ENCODE measurements at places on chromosomes 16 and 17.

GRCh38 chr16:12460064-12460392 lies 343.7 kb downstream of the CPPED1 start:
- no peak for DNase-seq

GRCh38 chr17:10018461-10018891 lies 113.4 kb upstream of the RCVRN start:
- DNase-seq: no peak

GRCh38 chr17:1058423-1059130 lies 61.6 kb downstream of the TIMM22 start:
- DNase-seq: peak; percentile 51

DNA sequence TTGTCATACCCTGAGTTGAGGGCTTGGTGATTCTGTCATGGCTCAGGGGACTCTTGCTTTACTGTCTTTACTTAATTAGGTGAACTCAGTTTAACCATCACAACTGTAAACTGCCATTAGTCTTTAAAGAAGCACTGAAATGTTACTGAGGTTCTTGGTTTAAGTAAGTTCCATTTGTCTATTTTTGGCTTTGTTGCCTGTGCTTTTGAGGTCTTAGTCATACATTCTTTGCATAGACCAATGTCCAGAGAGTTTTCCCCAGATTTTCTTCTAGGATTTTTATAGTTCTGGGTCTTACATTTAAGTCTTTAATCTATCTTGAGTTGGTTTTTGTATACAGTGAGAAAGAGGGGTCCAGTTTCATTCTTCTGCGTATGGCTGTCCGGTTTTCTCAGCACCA lies 137.5 kb downstream of the SOCS1 start:
- DNase-seq: no peak

- no peak for DNase-seq
Observed at GRCh38 chr17:41507315-41507880, 2.0 kb upstream of the KRT13 start.

GRCh38 chr16:85507342-85507741 lies 105.8 kb upstream of the GSE1 start:
- DNase-seq: no peak

DNA sequence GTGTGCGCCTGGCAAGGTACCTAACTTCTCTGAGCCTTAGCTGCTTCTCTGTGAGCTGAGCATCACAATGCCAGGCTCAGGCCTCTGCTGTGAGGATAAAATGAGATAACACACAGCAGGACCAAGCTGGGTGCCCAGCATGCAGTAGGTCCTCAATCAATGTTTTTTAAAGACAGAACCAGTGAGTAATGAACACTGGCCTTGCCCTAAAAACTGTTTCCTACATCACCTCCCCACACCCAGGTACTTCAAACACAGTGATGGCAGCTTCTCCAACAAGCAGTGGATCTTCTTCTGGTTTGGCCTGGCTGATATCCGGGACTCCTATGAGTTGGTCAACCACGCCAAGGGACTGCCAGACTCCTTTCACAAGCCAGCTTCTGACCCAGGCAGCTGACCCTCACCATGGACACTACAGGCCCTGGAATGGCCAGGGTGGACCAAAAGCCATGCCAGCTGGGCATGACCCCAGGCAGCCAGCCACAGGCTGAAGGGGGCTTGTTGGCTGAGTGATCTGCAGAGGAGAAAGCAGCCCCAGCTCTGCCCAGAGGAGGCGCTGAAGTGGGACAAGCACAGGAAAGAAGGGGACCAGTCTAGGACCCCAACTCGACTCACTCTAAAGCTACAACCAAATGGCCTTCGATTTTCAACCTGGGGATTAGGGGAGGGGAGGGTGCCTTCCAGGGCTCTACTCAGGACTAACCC lies 3.9 kb downstream of the NAGS start:
- no peak for DNase-seq

DNA sequence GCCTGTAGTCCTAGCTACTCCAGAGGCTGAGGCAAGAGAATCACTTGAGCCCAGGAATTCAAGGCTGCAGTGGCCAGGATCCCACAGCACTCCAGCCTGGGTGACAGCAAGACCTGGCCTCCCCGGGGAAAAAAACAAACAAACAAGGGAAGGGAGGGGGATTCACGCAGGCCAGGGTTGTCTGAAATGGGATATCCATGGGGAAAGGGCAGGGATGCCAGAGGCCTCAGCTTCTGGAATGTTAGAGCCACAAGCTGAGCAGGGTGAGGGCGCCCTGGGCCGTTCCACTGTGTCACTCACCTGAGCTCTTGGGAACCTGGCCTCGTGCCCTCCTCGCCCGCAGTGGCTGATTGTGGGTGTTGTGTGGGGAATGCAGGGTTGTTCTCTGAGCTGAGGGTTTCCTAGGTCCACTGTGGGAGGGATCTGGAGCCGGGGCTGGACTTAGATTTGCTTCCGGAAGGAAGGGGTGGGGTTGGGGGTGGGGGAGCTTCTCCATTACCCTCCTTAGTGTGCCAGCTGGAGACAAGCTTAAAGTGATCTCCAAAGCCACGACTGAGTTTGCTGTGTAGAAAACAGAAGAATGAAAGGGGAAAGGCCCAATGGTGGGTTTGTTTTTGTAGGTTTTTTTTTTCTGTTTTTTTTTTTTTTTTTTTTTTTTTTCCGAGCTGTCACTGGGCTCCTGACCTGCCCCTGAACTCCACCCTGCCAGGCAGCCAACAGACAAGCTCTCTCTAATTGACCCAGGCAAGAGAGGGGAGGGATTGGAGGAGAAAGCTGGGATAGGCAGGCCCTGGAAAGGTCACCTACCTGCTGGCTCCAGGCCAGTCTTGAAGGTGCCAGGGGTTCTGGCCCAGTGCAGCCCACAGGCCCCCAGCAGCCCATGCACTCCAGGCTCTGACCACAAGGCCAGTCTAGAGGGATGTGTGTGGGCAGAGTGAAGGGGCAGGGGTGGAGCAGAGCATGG lies at the start of gene SULT1A1:
SULT1A1 (minus strand) TSS at position 414 of the 964 bp plus-strand sequence. CDS start 1,189 bp downstream, outside the sequence.
- peak; percentile 3 for DNase-seq

DNA sequence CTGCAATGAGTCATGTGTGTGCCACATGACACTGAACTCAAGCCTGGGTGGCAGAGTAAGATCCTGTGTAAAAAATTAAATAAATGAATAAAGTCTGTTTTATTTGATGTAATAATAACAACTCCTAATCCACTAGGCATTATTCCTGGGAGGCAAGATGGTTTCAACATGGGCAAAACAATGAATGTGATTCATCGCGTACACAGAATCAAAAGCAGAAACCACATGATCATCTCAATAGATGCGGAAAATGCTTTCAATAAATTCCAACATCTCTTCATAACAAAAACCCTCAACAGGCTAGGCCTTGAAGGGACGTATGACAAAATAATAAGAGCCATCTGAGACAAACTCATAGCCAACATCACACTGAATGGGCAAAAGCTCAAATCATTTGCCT lies 195.4 kb downstream of the CDH11 start:
- no peak for DNase-seq

DNA sequence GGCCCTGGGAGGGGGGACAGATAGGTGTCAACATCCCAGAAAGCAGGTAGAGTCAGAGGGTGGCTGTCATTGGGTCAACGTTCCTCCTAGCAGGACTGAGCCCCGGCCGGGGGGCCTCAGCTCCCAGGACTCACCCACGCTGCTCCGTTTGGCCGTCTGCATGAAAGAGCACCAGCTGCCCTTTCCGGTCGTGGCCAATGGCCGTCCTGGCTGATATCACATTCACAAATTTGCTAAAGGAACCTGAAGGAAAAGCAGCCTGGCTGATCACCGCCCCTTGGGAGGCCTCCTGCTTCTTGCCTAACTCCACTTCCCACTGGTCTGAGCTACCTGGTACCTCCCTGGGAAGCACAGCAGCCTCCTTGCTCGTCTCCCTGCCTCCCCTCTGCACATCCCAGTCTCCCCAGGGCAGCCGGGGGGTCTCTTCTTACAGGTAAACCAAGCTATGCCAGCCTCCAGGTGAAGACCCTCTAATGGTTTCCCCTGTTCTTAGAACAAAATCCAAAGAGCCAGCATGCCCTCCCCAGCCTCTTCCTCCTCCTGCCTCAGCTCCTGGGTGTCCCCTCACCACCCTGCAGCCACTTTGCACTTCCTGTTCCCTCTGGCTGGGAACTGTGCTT lies 3.4 kb downstream of the NAGPA start:
- DNase-seq: no peak
